Thoracic aorta (tissue), 2 donors: ENCODE measurements at places on chromosomes 7 and 10.

GRCh38 chr7:36202398-36202797 lies 49.3 kb downstream of the EEPD1 start:
- no peak for DNase-seq

DNA sequence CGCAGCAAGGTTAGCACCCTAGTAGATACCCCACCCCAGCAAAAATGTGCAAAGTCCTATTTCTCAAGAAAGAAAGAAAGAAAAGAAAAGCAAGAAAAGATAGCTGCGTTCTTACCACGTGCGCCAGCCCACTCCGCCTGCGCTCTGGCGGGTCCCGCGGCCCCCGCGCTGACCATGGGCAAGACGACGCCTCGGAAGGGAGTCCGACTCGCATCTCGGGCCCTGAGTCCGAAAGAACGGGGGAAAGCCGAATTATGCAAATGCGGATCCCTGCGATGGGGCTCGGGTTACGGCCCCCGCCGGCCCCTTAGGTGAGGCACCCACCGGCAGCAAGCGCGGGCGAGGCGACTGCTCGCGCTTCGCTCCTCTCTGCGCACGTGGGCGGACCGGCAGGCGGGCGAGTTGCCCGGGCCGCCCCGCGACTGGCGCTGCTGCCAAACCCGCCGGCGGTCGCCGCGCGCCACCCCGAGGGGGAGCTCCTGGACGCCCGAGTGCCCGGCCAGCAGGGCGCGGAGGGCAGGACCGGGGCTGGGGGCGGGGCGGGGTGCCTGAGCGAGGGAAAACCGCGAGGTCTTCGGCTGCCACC lies 2.4 kb upstream of the EGR2 start:
- no peak for DNase-seq

- DNase-seq: no peak
Measured at GRCh38 chr10:121092720-121093095, 241.5 kb downstream of the WDR11 start.

- DNase-seq: no peak
Measured at GRCh38 chr10:4130685-4131084, 345.7 kb upstream of the KLF6 start.

- no peak for DNase-seq
Measured at GRCh38 chr10:113169853-113170460, 219.9 kb downstream of the TCF7L2 start.
